ENCODE measurements at places on chromosomes 5 and 9. TPM values are rescaled to one million over a fixed set of nuclear protein-coding genes. Genes with fewer than 3 reads are reported as not detected.

GRCh38 chr5:16467363-16468219, 2.0 kb upstream of the ZNF622 start:
- H3K4me1 ChIP-seq, result peaks cover 2% of the 10 kb centered on the region
- DNase-seq, result no peak
- H3K27me3 ChIP-seq, result no peaks in the 10 kb centered on the region
- H3K4me3 ChIP-seq, result no peak overlapping the region

The SPINK4 gene
- not detected for total RNA-seq

DNA sequence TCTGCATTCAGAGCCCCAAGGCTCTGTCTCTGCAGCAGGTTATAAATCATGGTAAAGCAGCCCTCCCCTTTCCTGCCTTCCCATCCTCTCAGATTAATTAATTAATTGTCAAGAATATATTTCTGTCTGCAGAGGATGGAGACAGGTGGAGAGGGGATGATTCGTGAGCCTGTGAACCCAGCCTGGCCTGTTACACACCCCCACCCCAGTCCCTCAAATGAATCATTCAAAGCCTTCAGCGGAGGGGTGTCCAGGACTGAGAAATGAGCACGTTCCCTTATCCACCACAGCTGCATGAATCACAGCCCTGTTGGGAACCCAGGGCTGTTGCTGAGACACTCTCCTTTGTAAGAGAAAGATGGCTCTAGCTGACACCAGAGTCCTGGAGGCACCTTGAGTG, 56.0 kb downstream of the NIPAL4 start:
- DNase-seq, result no peak
- no peaks in the 10 kb centered on the region for H3K36me3 ChIP-seq
- H3K4me3 ChIP-seq, result no peak overlapping the region
- H3K4me1 ChIP-seq, result no peaks in the 10 kb centered on the region

GRCh38 chr5:41869151-41869723, 988 bp downstream of the OXCT1 start:
- peak; percentile 52 for DNase-seq
- no peaks in the 10 kb centered on the region for H3K4me1 ChIP-seq
- peak overlapping the region; percentile 93 for H3K27ac ChIP-seq
- peak overlapping the region; percentile 91 for H3K4me3 ChIP-seq
- H3K27me3 ChIP-seq, result no peaks in the 10 kb centered on the region

The OLFM1 gene
- total RNA-seq, result 63.0 TPM

The EPB41L4B gene
- total RNA-seq, result 1.3 TPM

DNA sequence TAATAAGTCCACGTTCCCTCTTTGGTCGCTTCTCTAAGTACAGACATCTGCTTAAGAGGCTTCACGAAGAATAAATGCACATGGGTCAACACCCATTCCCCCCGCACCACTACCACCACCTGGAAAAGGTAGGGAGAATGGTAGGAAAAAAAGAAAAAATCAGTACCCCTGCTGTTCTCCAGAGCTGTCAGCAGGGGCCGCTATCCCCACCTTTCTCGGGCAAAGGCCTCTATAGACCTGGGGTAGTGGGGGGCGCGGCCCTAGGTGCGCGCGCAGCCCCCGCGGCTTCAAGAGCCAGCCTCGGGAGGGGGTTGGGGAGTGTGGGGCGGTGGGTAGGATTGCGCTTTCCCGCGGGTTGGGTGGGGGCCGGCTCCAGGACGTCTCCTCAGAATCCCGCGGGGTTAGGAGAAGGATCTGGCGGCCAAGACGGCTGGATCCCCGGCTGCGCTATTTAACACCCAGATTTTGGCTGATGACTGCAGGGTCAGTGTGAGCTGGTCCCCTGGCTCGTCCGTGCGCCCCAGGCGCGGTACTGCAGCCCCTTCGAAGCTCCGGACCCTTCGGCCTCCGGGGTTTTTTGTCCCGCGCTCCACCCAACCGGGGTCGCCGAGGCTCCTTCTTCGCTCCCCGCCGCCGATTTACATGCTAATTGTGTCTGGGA, 1.6 kb upstream of the SEMA6A start:
- peak overlapping the region; percentile 53 for H3K4me3 ChIP-seq
- peak; percentile 58 for DNase-seq
- no peak overlapping the region for H3K27ac ChIP-seq

The GDA gene
- total RNA-seq, result not detected

DNA sequence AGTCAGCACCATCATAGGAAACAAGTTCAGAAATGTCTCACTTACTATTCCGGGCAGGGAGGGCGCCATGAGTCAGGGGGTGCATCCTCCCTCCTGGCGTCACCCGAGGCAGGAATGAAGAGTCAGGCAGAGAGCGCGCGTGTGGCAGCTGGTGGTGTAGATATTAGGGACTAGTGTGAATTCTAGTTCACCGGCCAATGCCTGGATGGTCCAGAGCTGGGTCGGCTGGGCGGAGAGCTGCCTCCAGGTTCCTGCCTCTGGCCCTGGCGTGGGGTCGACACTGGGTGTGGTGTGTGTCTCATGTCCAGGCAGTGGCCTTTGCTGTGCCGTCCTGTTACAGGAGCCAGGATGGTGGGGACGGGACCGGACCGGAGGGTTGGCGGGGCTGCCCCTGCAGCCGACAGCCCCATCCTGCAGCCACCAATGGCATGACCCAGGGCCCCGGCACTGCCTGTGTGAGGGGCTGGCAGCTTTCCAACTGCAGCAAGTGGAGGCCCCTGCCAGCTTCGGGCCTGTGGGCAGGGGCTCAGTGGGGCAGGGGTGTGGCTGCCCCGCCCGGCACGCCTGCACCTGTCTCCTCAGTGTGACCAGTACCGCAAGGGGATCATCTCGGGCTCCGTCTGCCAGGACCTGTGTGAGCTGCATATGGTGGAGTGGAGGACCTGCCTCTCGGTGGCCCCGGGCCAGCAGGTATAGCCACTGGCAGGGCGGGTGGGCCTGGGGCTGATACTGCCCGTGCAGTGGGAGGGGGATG, 9.1 kb downstream of the DIPK1B start:
- H3K27me3 ChIP-seq, result no peaks in the 10 kb centered on the region
- DNase-seq, result no peak
- no peaks in the 10 kb centered on the region for H3K4me1 ChIP-seq
- H3K27ac ChIP-seq, result no peak overlapping the region
- H3K36me3 ChIP-seq, result peaks cover 3% of the 10 kb centered on the region

GRCh38 chr9:21996438-21996837, 1.8 kb downstream of the CDKN2B-AS1 start:
- DNase-seq, result no peak
- no peak overlapping the region for H3K27ac ChIP-seq
- no peaks in the 10 kb centered on the region for H3K36me3 ChIP-seq
- H3K4me1 ChIP-seq, result no peaks in the 10 kb centered on the region
- no peaks in the 10 kb centered on the region for H3K27me3 ChIP-seq

GRCh38 chr5:148523139-148523538, 131.2 kb downstream of the HTR4 start:
- H3K27me3 ChIP-seq, result no peaks in the 10 kb centered on the region
- no peak overlapping the region for H3K27ac ChIP-seq
- H3K4me3 ChIP-seq, result no peak overlapping the region
- H3K36me3 ChIP-seq, result no peaks in the 10 kb centered on the region
- DNase-seq, result no peak
